Dorsolateral prefrontal cortex (tissue), 122 donors: ENCODE measurements at places on chromosomes 1 and 21.

GRCh38 chr1:208759255-208759654 is 515.1 kb upstream of the PLXNA2 start:
- DNase-seq = no peak

- no peak for DNase-seq
Measured at GRCh38 chr21:45356653-45357435, 48.1 kb upstream of the COL18A1 start.

DNA sequence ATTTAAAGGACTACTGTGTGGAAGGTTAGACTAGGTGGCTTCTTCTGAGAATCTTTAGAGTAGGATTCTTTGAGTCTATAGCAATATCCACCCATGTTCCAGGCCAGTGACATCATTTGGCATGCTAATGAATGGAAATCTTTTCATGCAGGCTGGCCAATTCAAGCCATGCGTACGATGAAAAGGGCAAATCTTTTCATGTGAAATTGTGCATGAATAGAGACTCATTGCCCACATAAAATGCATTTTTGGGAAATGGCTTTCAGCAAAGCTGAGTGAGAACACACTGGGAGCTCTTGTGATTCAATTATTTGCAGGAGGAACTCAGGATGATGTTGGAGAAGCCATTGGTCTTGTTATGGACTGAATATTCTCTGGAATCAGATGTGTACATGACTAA is 324.9 kb upstream of the DAB1 start:
- DNase-seq = no peak

DNA sequence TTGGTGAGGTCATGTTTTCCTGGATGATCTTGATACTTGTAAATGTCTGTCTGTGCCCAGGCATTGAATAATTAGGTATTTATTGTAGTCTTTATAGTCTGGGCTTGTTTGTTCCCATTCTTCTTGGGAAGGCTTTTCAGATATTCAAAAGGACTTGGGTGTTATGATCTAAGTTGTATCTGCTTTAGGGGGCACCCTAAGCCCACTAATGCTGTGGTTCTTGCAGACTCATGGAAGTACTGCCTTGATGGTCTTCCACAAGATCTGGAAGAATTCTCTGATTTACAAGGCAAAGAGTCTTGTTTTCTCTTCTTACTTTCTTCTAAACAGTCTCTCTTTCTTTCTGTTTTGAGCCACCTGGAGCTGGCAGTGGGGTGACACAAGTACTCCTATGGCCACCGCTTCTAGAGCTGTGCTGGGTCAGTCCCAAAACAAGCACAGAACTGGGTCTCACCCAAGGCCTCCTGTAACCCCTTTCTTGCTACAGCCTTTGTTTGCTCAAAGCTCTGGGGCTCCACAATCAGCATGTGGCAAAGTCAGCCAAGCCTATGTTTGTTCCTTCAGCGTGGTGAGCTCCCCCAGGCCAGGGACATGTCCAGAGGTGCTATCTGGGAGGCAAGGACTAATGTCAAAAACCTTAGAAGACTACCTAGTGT is 12.6 kb downstream of the VN1R5 start:
- no peak for DNase-seq

- no peak for DNase-seq
Measured at GRCh38 chr21:45357436-45358260, 47.3 kb upstream of the COL18A1 start.

GRCh38 chr1:157382351-157382750 is 170.0 kb downstream of the FCRL5 start:
- no peak for DNase-seq

DNA sequence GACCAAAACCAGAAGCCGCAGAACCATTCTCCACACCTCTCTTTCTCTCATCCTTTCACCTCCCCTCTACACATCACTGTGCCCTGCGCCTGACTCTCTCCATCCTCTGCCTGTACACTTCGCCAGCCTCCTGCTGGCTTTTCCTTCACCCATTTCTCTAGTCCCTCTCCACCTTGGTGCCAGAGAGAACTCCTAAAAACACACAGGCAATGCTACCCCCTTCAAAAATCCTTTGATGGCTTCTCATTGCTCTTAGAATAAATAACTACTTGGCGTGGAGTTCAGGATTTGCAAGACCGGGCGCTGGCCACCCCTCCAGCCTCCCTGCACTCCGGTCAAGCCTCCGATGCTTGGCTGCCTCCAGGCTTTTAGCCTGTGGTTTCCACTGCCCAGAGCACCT is 8.6 kb downstream of the CRABP2 start:
- DNase-seq = no peak

- DNase-seq = no peak
Measured at GRCh38 chr1:153248176-153248879, 11.2 kb upstream of the LORICRIN start.

DNA sequence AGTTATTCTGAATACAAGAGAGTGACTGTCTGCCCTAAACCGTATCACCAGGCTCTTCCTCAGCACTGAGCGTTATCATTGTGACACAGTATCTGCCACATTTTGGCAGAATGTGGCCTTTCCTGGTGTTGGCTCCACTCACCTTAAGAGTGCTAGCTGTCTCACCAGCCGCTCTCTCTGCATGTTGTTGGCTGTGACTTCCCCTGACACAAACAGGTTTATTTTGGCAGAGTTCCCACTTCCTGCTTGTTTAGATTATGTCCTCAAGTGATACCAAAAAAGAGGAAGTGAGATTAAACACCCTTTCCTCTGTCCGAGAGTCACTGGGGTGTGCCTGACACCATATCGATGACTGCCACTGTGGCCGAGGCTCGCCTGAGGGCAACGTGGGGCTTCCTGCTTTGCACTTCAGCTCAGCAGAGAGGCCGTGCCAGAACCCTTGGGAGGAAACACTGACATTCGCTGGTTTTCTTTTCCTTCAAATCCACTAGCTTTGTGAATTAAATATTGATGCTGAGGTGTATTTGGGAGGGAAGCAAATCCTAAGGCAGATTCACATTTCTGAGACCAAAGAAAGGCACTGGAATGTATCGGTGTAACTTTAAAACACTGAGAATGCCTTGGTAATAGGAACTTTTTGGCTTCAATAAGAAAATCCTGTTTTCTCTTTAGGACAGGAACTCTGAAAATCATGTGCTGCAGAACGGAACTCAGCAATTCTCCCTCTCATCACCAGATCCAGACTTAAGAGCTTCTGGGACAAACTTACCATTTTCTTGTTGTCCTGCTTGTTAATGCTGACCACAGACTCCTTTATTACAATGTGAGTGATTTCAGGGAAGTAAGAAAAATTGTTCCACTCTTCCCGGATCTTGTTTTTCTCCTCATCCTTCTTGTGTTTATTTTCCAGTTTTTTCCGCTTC is 102.1 kb downstream of the JAK1 start:
- no peak for DNase-seq

- DNase-seq = no peak
Measured at GRCh38 chr1:55427606-55428005, 212.4 kb upstream of the USP24 start.

GRCh38 chr1:228414511-228415211 is 2.0 kb downstream of the TRIM17 start:
- no peak for DNase-seq
